ENCODE measurements at places on chromosomes 3 and 15. TPM values are rescaled to one million over a fixed set of nuclear protein-coding genes. Genes with fewer than 3 reads are reported as not detected.

DNA sequence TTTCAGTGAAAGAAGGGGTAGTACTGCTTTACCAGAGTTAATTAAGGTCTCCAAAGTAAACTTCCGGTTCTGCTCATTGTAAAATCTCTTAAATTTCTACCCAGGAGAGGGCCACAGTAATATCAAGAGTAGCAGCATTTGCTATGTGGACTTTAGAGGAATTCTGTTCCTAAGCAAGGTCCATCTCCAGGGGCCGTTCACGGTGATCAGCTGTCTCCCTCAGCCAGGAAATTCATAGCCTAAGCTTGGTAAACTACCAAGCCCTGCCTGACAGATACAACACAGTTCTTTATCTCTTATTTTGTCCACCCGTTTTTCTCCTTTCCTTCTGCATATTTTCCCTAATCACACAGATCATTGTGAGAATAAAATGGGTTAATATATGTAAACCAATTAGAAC lies 2.3 kb downstream of the DUT start:
- DNase-seq: no peak
- no peaks in the 10 kb centered on the region for H3K4me1 ChIP-seq
- H3K27ac ChIP-seq: no peak overlapping the region
- no peaks in the 10 kb centered on the region for H3K36me3 ChIP-seq
- no peaks in the 10 kb centered on the region for H3K27me3 ChIP-seq

DNA sequence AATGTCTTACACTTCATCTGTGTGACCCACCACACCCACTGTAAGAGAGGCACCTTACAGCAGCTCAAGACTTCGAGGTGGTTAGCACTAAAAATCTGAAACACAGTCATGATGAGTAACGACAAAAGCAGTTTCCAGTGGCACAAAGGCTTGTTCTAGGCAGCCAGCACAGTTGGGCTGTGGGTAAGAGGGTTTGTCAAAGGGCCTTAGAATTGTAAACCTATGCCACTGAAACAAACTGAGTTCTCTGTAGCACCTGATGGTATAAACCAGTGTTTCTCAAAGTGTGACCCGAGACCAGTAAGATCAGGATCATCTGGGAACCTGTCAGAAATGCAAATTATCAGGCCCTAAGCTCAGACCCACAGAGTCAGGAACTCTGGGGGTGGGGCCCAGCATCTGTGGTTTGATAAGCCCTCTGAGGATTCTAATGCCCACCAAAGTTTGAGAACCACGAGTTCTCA lies 36.5 kb downstream of the DAPK2 start:
- H3K4me1 ChIP-seq: no peaks in the 10 kb centered on the region
- H3K27me3 ChIP-seq: no peaks in the 10 kb centered on the region
- no peak overlapping the region for H3K27ac ChIP-seq
- no peak for DNase-seq
- no peak overlapping the region for H3K4me3 ChIP-seq
- no peaks in the 10 kb centered on the region for H3K36me3 ChIP-seq

GRCh38 chr15:52733088-52733487 lies 53.9 kb upstream of the ATOSA start:
- no peak overlapping the region for H3K4me3 ChIP-seq
- no peak for DNase-seq
- no peak overlapping the region for H3K27ac ChIP-seq
- H3K4me1 ChIP-seq: no peaks in the 10 kb centered on the region
- H3K36me3 ChIP-seq: no peaks in the 10 kb centered on the region

GRCh38 chr3:95424279-95424678 lies 1361.4 kb downstream of the NSUN3 start:
- H3K27ac ChIP-seq: no peak overlapping the region
- DNase-seq: no peak
- H3K27me3 ChIP-seq: no peaks in the 10 kb centered on the region
- no peaks in the 10 kb centered on the region for H3K4me1 ChIP-seq
- H3K4me3 ChIP-seq: no peak overlapping the region

DNA sequence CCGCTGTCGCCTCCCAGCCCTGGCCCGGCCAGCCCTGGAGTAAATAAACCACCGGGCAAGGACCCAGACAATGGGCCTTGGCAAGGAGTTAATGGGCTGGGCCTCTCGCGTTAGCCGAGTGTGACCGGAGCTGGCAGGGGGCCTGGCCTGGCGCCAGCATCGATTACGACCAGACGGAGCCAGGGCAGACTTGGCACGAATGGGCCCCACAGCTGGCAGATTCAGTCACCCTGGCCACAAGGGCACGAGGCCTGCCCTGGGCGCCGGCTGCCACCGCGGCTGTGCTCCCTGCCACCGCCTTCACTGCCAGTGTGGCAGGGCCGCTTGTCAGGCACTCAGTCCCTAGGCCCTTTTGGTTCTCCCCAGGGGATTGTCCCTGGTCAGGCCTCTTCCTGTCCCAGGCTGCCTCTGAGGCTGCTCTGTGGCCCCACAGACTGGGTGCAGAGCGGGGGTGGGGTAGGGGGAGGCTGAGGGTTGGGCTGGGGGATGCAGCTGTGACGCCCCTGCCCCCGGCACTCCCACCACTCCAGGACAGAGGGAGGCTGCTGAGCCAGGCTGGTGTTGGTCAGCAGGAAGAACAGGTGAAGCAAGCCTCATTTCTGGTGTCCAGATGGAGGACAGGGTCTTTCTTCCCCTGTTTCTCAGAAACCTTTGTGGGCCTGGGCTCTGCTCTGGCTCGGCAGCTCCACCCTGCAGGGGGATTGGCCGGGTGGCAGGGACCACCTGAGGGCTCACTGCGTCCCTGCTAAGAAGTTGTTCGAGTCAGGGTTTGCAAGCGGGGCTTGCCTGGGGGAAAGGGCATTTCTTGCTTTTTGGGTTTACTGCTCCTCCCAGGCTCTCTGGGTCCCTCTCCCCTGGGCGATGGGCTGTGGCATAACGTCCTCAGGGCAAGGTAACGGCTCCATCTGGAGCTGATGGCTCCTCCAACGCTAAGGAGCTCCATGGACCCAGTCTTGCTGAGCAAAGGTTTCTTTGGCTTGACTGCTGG lies 30.5 kb upstream of the SRP14 start:
- no peaks in the 10 kb centered on the region for H3K27me3 ChIP-seq
- H3K36me3 ChIP-seq: no peaks in the 10 kb centered on the region
- DNase-seq: peak; percentile 95
- H3K4me1 ChIP-seq: peaks cover 4% of the 10 kb centered on the region
- no peak overlapping the region for H3K4me3 ChIP-seq

GRCh38 chr3:126021224-126021623 lies 52.2 kb downstream of the ROPN1B start:
- H3K4me3 ChIP-seq: no peak overlapping the region
- no peaks in the 10 kb centered on the region for H3K36me3 ChIP-seq
- DNase-seq: no peak
- H3K27ac ChIP-seq: no peak overlapping the region
- H3K27me3 ChIP-seq: no peaks in the 10 kb centered on the region

GRCh38 chr3:33062866-33063265 lies 34.1 kb downstream of the GLB1 start:
- no peak for DNase-seq
- no peaks in the 10 kb centered on the region for H3K4me1 ChIP-seq
- H3K27ac ChIP-seq: no peak overlapping the region

- no peak for DNase-seq
- H3K36me3 ChIP-seq: no peaks in the 10 kb centered on the region
- no peak overlapping the region for H3K27ac ChIP-seq
- H3K4me3 ChIP-seq: no peak overlapping the region
Observed at GRCh38 chr3:55857633-55858032, 370.5 kb upstream of the WNT5A start.

- no peaks in the 10 kb centered on the region for H3K4me1 ChIP-seq
- no peak overlapping the region for H3K27ac ChIP-seq
- H3K4me3 ChIP-seq: no peak overlapping the region
- no peaks in the 10 kb centered on the region for H3K36me3 ChIP-seq
- no peaks in the 10 kb centered on the region for H3K27me3 ChIP-seq
Observed at GRCh38 chr3:20246662-20247061, 60.7 kb upstream of the SGO1 start.

DNA sequence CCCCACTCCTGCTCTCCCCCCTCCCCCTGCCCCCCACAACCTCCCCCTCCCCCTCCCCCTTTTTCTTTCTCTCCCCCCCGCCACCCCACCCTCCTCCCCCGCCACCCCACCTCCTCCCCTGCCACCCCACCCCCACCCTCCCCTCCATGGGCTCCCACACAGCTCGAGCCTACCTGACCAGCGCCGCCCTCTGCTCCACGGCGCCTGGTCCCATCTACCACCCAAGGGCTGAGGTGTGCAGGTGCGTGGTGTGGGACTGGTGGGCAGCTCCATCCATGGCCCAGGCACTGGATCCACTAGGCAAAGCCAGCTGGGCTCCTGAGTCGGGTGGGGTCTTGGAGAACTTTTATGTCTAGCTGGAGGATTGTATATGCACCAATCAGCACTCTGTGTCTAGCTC lies 68.3 kb upstream of the KCNAB1 start:
- H3K4me1 ChIP-seq: no peaks in the 10 kb centered on the region
- no peak for DNase-seq
- no peaks in the 10 kb centered on the region for H3K36me3 ChIP-seq
- H3K27ac ChIP-seq: no peak overlapping the region

- H3K4me3 ChIP-seq: no peak overlapping the region
- peaks cover 2% of the 10 kb centered on the region for H3K36me3 ChIP-seq
- no peak overlapping the region for H3K27ac ChIP-seq
Observed at GRCh38 chr3:43288366-43288765, 2.0 kb downstream of the SNRK start.

- no peaks in the 10 kb centered on the region for H3K36me3 ChIP-seq
- no peak for DNase-seq
- no peak overlapping the region for H3K27ac ChIP-seq
- H3K27me3 ChIP-seq: no peaks in the 10 kb centered on the region
- no peak overlapping the region for H3K4me3 ChIP-seq
- no peaks in the 10 kb centered on the region for H3K4me1 ChIP-seq
Observed at GRCh38 chr15:80643431-80643951, 51.6 kb upstream of the ABHD17C start.

DNA sequence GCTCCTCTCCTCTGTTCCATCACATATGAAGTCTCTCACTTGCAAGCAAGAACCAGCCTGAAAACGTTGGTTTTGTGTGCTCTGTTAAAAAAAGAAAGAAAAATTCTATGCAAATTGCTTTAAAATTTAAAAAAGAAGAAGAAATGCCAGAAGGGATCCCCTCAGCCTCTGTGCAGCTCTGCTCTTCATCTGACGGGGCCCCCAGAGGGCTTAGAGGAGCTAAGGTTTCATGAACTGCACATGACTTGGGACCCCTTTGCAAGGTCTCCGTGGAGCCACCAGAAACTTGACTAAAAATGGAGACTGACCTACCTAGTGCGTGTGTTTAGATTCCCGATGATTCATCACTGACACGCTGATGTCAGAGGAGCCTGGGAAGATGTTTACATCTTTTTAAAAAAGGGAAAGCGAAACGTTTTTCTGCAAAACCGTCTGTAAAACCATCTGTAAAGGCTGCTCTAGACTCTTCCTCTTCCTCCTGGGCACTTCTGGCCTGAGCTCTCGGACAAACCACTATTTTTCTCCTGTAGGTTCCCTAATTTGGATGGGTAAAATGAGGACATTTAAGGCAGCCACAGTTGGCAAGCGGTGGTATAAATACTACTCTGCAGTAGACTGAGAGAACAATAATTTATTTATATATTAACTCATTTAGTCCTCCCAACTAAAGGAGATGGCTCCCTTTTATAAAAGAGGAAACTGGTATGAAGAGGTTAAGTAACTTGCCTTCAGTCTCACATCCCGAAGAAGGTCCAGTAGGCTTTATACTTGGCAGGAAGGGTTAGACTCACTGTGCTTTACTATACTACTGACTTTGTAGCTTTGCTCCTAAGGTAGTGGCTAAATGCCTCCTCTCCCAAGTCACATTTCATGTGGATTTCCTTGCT lies 67.2 kb upstream of the POLG start:
- H3K4me3 ChIP-seq: no peak overlapping the region
- no peaks in the 10 kb centered on the region for H3K4me1 ChIP-seq
- no peak for DNase-seq
- no peaks in the 10 kb centered on the region for H3K27me3 ChIP-seq
- H3K27ac ChIP-seq: no peak overlapping the region

DNA sequence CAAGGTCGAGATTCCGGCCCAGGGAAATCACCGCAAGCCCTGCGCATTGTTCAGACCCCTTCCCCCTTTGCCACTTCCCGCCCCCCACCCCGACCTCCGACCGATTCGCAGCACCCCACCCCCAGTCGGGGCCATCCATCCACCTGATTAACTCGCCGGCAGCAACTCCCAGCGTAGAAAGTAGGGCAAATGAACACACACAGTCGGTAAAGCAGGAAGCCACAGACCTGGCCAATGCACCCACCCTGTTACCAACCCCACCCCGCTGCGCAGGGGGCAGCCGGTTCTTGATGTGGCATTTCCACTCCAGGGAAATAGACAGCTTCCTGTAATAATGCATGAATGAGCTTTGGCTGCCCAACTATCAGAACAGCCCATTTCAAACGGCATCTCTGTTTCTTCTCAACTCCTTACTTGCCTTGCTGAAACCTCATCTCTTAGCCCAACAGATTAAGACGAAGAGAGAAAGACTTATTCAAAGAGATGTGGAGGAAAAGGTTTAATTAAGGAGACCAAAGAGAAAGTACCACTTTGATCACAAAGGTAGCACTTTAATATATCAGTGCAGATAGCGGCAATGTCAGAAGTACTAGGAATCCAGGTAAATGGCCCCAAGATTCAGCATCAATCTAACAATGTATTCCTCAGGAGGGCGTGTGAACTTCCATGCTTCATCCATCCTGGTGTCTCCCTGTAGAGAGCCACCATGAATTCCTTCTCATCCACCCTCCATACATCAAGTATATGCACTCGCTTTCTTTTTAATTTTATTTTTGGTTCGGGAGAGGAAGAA lies 1.9 kb downstream of the TNIK start:
- no peak overlapping the region for H3K27ac ChIP-seq
- H3K36me3 ChIP-seq: no peaks in the 10 kb centered on the region
- H3K4me1 ChIP-seq: peaks cover 3% of the 10 kb centered on the region
- H3K4me3 ChIP-seq: peak overlapping the region; percentile 87
- H3K27me3 ChIP-seq: no peaks in the 10 kb centered on the region
- DNase-seq: no peak

DNA sequence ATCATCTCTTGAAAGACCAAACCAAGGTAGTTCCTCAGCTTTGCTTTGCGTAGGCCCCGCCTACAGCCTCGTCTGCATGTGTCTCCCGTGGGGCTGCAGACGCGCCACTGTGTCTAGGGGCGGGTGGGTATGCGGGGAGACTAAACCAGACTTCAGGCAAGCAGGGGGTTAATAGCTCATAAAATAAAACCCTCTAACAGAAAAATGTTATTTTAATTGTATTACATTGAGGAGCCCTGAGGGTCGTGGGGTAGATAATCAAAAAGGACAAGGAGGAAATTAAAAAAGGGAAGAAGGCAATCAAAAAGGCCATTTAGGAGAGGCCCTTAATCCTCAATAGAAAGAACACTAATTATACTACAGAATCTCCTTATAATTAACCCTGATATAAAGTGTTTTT lies 247.6 kb upstream of the ICE2 start:
- H3K36me3 ChIP-seq: no peaks in the 10 kb centered on the region
- H3K27ac ChIP-seq: no peak overlapping the region
- no peaks in the 10 kb centered on the region for H3K4me1 ChIP-seq
- no peaks in the 10 kb centered on the region for H3K27me3 ChIP-seq
- DNase-seq: no peak
- H3K4me3 ChIP-seq: no peak overlapping the region

Gene ST8SIA2
- polyA plus RNA-seq: 0.05 TPM

Gene NOX5
- polyA plus RNA-seq: 0.23 TPM

Gene CPA3
- polyA plus RNA-seq: 2.9 TPM

Gene DALRD3
- polyA plus RNA-seq: 10.1 TPM

Gene OR5K2
- polyA plus RNA-seq: not detected

Gene MAGI1
- polyA plus RNA-seq: 5.0 TPM

Gene LRRC31
- polyA plus RNA-seq: 6.1 TPM

Gene CCR9
- polyA plus RNA-seq: 0.25 TPM

Gene GOLGA8H
- polyA plus RNA-seq: 2.9 TPM

Gene CFAP100
- polyA plus RNA-seq: not detected

Gene RTP4
- polyA plus RNA-seq: 1.1 TPM

Gene B3GALNT1
- polyA plus RNA-seq: 14.8 TPM

Data from aorta (tissue), 5 donors.